T-cell (primary cell): ENCODE measurements at places on chromosomes 12 and 14.

- DNase-seq, result no peak
Measured at GRCh38 chr14:70188322-70188658, 461 bp downstream of the SLC8A3 start.

DNA sequence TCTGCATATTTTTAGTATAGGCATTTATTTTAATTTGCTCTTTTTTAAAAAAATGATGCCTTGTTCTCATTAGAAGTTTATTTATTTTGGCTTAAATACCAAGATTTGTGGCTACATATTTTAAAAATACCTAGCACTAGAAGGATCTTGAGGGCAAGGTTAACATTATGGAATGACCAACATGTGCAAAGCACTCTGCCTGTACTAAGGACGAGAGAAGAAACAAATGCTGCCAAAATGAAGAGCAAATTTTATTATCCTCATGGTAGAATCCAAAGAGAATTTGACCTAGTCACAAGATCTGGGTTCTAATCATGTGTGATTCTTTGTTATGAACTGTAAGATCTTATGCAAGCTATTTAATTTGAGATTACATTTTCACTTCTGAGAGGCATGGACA lies 2.8 kb downstream of the CAND1 start:
- DNase-seq, result no peak

DNA sequence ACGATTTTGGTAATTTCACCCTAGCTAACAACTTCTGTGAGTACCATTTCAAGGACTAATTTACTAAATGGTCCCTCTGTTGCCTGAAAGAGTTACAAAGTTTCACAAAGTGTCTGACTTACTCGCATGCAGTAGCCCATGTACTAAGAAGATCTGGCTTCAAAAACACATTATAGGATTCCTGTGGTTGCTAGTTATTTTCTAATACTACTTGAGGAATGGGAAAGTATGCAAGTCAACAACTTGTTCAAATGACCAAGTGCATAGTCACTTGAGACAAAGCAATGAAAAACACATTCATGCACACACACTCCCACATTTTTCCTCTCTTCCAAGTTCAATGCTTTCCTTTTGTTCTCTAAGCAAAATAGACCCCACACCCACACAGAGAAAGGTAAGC lies 219.7 kb upstream of the TMPO start:
- no peak for DNase-seq

DNA sequence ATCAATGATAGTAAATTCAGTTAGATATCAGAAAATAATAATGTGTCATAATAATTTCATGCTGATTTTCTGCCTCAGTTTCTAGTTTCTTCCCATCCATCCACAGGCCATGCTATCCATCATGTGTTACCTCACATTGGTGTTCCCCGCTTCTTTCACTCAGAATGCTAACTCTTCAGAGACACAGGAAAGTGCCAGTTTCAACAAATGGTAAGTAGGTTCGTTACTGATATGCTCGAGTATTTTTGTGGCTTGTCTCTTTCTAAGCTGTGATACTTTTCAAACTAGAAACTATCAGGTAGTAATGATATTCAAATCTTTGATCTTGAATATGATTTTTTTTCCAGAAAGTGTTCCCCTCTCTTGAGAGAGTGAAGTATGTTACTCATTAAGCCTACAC lies 1.5 kb downstream of the KLRB1 start:
- no peak for DNase-seq

- DNase-seq, result no peak
Measured at GRCh38 chr12:25682421-25682820, 129.3 kb upstream of the LMNTD1 start.

DNA sequence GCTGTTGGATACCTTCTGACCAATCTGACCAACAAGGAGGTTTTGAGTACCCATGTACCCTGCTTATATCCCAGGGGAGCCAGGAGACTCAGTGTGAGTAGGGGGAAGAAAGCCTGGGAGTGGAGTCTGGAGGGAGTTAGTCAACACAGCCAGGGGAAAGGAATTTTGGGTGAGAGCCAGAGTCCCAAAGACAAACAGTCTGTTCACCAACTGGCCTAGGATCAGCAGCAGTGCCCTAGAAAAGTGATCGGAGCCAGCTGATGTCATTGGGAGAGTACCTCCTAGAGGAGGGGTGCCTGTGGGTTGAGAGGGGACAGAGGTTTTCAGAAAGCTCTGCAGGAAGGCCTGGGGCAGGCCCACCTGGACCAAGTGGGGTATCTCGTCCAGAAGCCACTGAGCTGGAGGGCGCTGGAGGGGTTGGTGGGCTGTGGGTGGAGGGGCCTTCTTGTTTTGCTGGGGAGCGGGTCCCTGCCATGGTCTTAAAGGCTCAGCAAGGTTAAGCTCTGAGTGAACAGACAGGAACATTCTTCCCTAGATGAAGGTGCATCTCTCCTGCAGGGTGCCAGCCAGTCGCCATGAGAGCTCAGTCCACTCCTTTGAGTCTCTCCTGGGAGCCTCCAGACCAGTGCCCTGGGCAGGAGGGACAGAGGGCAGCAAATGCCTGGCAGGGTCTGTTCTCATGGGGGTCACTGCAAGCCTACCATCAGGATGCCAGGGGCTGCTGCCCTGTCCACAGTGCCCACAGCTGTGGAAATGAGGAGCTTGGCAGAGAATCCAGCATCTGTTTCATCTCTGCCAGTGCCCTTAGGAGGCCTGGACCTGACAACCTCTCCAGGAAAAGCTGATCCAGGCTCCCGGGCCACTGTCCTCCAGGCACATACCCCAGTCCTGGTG lies 63.6 kb downstream of the CHGA start:
- no peak for DNase-seq
